ENCODE measurements at places on chromosomes 7 and 10.
A peak's percentile ranks its signal among the peaks of the same experiment; 100 is the strongest.

DNA sequence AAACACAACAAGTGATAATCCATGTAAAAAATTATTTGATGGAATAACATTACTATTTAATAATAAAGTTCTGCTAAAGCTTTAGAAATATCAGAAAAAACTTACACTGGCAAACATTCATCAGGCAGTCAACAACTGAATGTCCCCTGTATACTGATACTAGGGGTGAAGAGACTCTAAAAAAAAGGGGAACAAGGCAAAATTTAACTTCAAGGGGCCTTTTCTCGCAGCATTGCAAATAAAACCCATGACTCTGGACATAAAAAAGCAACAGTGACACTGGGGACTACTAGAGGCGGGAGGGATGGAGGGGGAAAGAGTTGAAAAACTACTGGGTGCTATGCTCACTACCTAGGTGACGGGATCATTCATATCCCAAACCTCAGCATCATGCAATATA, 5.8 kb upstream of the IFRD1 start:
- DNase-seq: no peak

DNA sequence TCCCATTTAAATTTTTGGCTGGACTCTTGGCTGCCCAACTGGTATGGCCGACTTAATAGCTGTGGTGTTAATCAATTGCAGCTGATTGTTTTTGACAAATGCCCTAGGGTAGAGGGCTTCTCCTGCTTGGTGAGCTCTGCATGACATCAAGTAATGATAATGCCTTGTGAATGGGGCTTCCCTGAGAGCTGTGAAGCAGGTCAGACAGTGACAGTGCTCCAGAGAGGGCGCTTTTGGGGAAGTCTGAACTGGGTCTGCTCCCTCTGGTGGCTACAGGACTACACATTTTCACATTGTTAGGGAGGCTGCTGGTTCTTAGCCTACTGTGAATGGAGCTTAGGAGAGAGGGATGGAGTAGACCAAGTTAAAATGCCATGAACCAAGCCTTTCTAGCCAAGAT, 98.8 kb downstream of the SDK1 start:
- no peak for DNase-seq

- DNase-seq: no peak
Observed at GRCh38 chr10:70804421-70804808, 11.3 kb upstream of the SGPL1 start.

DNA sequence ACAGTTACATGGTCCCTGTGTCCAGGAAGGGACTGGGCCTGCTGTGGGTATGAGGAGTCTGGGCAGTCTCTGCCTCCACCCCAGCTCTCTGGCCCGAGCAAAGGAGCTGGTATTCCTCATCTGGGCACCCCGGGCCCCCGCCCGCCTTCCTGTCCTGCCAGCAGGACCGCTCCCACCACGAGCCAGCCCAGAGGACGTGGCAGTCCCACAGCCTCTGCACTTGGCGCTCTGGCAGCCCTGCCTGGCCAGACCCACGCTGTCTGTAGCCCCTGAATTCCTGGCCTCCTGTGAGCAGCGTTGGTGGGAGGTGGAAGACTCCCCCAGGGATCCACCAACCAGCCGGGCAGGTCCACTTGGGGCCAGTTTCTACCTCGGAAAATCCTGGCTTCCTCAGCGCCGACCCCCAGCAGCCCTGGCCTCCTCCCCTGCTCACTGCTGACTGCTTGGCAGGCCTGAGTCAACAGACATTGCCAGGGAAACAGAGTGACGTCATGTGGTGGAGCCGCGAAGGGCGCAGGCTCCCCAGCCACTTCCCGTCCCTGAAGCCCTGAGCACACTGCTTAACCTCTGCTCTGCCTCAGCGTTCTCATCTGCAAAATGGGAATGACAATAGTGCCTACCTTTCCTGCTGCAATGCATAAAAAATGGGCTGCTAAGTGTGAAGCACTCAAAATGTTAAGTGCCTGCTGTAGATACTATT, 21.6 kb upstream of the LIMK1 start:
- peak; percentile 85 for DNase-seq

DNA sequence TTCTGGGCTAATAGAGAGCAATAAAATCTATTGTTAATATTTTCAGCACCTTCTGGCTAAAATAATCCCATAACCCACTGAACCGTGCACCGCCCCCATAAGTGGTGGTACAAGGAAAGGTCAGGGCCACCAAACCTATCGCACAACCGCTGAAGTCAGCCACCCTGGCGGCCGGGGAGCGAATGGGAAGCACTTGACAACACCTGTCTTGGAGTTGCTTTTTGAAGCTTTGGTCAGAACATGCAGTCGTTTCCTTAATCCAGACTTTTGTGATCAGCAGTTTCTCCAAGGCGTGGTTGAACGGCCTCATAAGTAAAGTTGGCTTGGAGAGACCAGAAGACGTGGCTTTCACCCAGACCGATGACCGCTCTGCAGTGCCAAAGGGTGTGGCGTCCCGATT, 97.4 kb downstream of the DNAJB6 start:
- peak; percentile 35 for DNase-seq

DNA sequence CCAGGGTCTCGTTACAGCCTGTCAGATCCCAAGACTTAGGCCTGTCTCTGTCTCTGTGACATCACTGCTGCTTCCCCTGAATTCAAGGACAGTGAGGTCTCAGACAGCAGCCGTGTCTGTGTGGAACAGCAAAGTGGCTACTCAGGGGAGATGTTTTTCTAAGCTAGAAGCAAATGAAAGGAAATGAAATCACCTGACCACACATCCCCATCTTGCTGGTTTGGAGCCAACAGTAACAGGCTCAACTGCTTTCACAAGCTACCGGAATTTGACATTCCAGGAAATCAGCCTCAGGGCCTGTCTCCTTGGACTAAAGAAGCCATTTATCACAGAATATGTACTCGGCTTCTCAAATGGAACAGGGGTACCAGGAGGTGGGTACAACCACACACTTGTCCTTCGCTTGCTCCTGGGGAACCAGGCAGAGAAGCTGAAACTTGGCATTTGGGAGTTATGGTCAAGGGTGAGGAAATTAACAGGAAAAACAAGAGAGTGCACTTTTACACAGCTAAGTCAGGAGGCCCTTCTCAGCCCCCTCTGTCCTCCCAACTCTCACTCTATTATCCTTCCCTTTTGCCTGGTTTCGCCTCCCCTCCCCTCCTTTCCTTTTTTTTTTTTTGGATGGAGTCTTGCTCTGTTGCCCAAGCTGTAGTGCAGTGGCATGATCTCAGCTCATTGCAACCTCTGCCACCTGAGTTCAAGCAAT, 73.2 kb downstream of the SPDYE5 start:
- DNase-seq: no peak

GRCh38 chr7:111074071-111074747, 16.7 kb upstream of the LRRN3 start:
- no peak for DNase-seq

DNA sequence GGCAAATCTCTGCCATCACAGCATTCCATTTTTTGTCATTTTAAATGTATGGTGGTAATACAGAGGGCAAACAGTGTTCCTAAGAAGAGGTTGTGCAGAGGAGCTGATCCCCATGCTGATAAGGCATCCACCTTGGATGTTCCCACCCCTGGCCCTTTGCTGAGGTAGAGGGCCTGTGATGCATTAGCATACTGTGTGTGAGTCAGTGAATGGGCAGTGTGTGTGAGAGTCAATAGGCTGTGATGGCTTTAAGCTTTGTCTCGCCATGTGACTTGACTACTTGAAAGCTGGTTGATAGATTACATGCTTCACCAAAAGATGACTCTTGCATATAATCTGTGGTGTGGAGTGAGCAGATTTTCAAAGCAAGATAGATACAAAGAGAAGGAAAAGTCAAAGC, 81.3 kb downstream of the INSYN2A start:
- DNase-seq: no peak

- no peak for DNase-seq
Observed at GRCh38 chr10:98878418-98878817, 357.2 kb downstream of the HPSE2 start.

- DNase-seq: no peak
Observed at GRCh38 chr7:116332766-116333165, 122.4 kb downstream of the TES start.

- DNase-seq: no peak
Observed at GRCh38 chr7:5661942-5662341, 119.5 kb downstream of the RNF216 start.

- no peak for DNase-seq
Observed at GRCh38 chr10:77156406-77156879, 481.2 kb downstream of the KCNMA1 start.

GRCh38 chr10:71031026-71031425, 142.7 kb upstream of the PCBD1 start:
- DNase-seq: no peak

GRCh38 chr7:51228386-51228958, 88.1 kb downstream of the COBL start:
- no peak for DNase-seq

GRCh38 chr10:75226656-75227055, 9.1 kb downstream of the COMTD1 start:
- DNase-seq: no peak

GRCh38 chr7:55043691-55044370, 25.0 kb downstream of the EGFR start:
- no peak for DNase-seq

GRCh38 chr7:145434811-145435210, 599.0 kb upstream of the TPK1 start:
- DNase-seq: no peak

GRCh38 chr10:70482982-70483760, 4.6 kb downstream of the PALD1 start:
- no peak for DNase-seq

GRCh38 chr7:27117887-27118491, 12.6 kb downstream of the HOXA4 start:
- DNase-seq: no peak

GRCh38 chr10:96310321-96310669, 6.1 kb downstream of the DNTT start:
- DNase-seq: no peak

DNA sequence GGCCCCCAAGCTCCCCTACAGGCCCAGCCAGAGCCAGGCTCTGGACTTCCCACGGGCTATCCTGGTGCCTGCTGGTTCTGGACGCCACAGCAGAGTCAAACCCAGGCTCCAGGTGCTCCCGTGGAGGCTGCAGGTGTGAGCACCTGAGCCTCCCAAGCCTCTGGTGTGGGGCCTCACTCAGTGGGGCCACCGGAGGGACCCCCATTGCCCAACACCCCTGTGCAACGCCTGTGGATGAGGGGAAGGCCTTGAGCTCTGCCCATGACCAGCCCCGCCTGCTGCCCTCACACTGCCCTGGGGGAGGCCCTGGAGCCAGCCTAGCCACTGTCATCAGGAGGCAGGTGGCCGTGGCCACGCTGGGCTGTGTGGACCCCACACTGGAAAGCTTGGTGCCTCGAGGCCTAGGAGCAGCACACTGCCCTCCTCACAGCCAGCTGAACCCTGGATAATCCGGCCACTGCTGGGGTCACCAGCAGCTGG, 229.3 kb downstream of the MAD1L1 start:
- DNase-seq: peak; percentile 29

DNA sequence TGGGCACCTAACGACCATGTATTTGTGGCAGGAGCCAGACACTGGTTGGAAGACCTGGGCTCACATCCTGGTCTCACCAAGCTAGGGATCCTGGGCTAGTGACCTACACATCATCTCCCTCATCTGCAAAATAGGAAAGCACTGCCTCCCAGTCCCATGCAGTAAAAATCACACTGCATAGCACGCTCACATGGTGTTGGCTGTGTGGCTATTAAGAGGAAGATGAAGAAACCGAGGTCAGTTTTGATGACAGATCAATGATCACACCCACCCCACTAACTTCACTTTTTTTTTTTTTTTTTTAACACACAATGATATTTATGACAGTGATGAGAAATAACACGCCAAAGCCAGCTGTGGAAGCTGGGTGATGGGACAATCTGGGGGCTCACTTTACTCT, 146.5 kb downstream of the RNF216 start:
- DNase-seq: peak; percentile 6

DNA sequence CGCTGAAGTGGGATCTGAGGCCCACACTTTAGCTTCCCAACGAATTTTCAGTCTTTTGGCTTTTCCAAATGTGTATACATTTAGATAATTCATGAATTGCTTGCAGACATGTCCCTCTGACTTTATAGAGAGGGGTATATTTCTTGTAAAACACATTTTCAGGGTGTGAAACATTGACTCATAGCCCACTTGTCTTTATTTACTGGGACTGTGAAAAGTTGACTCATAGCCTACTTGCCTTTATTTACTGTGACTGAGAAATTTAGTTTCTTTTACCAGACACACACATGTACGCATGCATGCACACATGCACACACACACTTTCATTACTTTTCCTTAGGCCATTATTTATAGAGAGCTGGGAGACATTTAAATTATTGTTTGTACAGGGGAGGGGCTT, 79.1 kb downstream of the VTI1A start:
- DNase-seq: no peak

DNA sequence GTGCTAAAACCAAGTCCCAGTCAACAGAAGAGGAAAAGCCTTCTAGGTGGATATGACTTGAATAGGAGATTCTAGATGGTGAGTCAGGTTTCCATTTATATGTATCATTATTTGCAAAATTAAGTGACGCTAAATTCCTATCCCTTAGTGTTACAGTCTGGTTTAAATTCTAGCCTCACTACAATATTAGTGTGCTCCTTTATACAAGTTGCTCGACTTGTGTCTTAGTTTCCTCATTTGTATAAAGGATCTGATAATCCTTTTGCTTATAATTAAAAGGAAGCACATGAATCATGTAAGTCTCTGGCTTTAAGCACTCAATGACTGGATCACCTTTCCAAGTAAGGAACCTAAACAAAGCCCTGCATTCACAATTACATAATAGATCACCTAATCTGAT, 105.7 kb downstream of the SVOPL start:
- DNase-seq: no peak

DNA sequence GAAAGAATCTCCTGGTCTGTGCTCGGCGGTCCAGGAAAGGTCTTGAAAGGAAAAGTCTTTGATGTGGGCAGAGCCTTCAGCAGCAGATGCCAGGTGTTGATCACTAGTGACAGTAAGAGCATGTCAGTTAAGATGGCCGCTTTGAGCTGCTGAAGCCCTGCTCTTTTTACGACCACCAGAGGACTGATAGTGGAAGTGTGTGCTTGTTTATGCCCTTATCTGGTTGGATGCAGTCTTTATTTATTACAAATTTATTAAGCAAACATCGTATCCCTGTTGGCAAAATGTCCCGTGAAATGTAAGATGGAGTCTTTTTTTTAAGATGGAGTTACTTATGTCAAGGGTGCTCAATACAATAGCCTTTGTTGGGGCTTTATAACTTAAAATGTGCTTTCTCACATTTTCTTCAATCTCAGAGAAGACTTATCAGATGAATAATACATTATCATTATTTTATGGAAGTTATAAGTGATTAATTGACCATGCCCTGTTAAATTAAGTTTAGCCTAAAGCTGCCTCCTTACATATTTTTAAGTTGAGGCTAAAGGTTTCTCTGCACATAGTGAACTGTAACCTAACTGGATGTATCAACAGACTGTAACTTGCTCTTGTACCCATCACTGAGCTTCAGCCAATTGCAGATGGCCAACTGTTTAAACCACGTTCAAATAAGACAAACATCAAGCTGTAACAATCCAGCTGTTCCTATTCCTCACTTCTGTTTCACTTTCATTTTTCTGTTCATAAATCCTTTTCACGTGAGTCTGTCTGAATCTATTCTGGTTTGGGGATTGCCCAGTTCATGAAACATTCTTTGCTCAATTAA, 97.4 kb upstream of the PIK3CG start:
- no peak for DNase-seq

GRCh38 chr10:129079705-129080104, 387.3 kb upstream of the MGMT start:
- peak; percentile 78 for DNase-seq

GRCh38 chr7:86778271-86778670, 134.6 kb downstream of the GRM3 start:
- DNase-seq: no peak

All from Right ventricle myocardium superior (tissue), 1 donor.